Articular chondrocyte of knee joint (primary cell): ENCODE measurements at places on chromosomes 4 and X. TPM values are rescaled to one million over a fixed set of nuclear protein-coding genes. Genes with fewer than 3 reads are reported as not detected.

WDR17 gene
- 1.3 and 4.3 TPM in 2 replicates for total RNA-seq

GBA3 gene
- total RNA-seq: 0.26 TPM in 1 of 2 replicates, not detected in the other

GLRA2 gene
- total RNA-seq: not detected in 2 replicates

FAM184B gene
- total RNA-seq: not detected in 2 replicates

KLF8 gene
- 4.6 and 8.9 TPM in 2 replicates for total RNA-seq

YY2 gene
- total RNA-seq: 1.8 and 2.5 TPM in 2 replicates

TRIM61 gene
- total RNA-seq: 1.3 and 3.6 TPM in 2 replicates

ZFYVE28 gene
- 7.6 and 11.5 TPM in 2 replicates for total RNA-seq

RASL11B gene
- total RNA-seq: 0.11 TPM in 1 of 2 replicates, not detected in the other

FRMPD4 gene
- total RNA-seq: 0.26 and 0.32 TPM in 2 replicates

EVC2 gene
- 16.2 and 16.7 TPM in 2 replicates for total RNA-seq

DOK7 gene
- 0.13 and 0.22 TPM in 2 replicates for total RNA-seq

SNCA gene
- 0.13 and 0.32 TPM in 2 replicates for total RNA-seq

CITED1 gene
- total RNA-seq: 0.13 TPM in 1 of 2 replicates, not detected in the other

VCX3A gene
- not detected in 2 replicates for total RNA-seq

NUDT6 gene
- total RNA-seq: 5.9 and 7.2 TPM in 2 replicates

HERC6 gene
- 8.5 and 13.5 TPM in 2 replicates for total RNA-seq

MTTP gene
- total RNA-seq: 0.22 and 0.26 TPM in 2 replicates

COL4A5 gene
- total RNA-seq: 0.13 and 0.86 TPM in 2 replicates

TENT5D gene
- total RNA-seq: not detected in 2 replicates

FAM120C gene
- total RNA-seq: 11.0 and 11.1 TPM in 2 replicates

TASL gene
- not detected in 2 replicates for total RNA-seq

CCSER1 gene
- total RNA-seq: 0.11 TPM in 1 of 2 replicates, not detected in the other

CXCL11 gene
- not detected in 2 replicates for total RNA-seq

SLC26A1 gene
- total RNA-seq: 0.26 and 0.43 TPM in 2 replicates

ANK2 gene
- total RNA-seq: 61.0 and 87.4 TPM in 2 replicates

COX18 gene
- total RNA-seq: 23.0 and 25.6 TPM in 2 replicates

TEX13B gene
- total RNA-seq: not detected in 2 replicates

TMEM154 gene
- total RNA-seq: 7.7 and 10.8 TPM in 2 replicates

OPRPN gene
- not detected in 2 replicates for total RNA-seq

CXXC4 gene
- not detected in 2 replicates for total RNA-seq

CDX4 gene
- total RNA-seq: not detected in 2 replicates

RNF128 gene
- total RNA-seq: not detected in 2 replicates

CTSO gene
- total RNA-seq: 28.4 and 31.1 TPM in 2 replicates

AKAP14 gene
- not detected in 2 replicates for total RNA-seq

RPS6KA6 gene
- total RNA-seq: 3.4 and 6.8 TPM in 2 replicates

ARHGEF38 gene
- not detected in 2 replicates for total RNA-seq

RAB41 gene
- not detected in 2 replicates for total RNA-seq

PPP1R3F gene
- total RNA-seq: 2.6 and 2.7 TPM in 2 replicates

L1CAM gene
- 0.43 and 0.52 TPM in 2 replicates for total RNA-seq

OCIAD2 gene
- 4.4 and 5.3 TPM in 2 replicates for total RNA-seq

ARAP2 gene
- total RNA-seq: 7.3 and 10.6 TPM in 2 replicates

MAGEB17 gene
- total RNA-seq: not detected in 2 replicates

PSMD10 gene
- 72.4 and 74.2 TPM in 2 replicates for total RNA-seq

MAGEA4 gene
- not detected in 2 replicates for total RNA-seq

ARSJ gene
- total RNA-seq: 29.0 and 40.2 TPM in 2 replicates

GCNA gene
- total RNA-seq: 2.6 and 2.9 TPM in 2 replicates

KIT gene
- total RNA-seq: 0.39 and 3.6 TPM in 2 replicates

AMTN gene
- total RNA-seq: 0.43 TPM in 1 of 2 replicates, not detected in the other

VCX3B gene
- total RNA-seq: not detected in 2 replicates
